ENCODE measurements at places on chromosomes 2 and 18.

DNA sequence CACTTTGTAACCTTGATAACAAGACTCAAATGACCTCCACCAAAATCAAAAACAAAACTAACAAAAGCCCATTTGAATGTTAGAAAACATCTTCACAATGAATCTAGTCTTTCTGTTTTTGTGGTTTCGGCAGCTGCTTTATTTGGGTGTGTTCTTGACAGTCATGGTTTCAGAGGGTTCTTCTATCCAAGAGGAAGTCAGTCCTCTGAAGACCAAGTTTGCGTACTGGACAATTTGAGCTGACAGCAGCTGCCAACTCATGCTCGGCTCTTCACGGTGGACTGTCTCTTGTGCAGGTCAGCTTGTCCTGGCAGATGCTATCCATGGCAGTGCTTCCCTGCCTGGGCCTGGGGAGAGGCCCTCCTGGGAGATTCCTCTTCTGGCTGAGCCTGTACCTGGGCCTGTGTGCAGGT lies 91.0 kb downstream of the TMEM17 start:
- no peak for DNase-seq
- H3K36me3 ChIP-seq: no peaks in the 10 kb centered on the region
- no peaks in the 10 kb centered on the region for H3K27me3 ChIP-seq
- H3K27ac ChIP-seq: no peak overlapping the region

DNA sequence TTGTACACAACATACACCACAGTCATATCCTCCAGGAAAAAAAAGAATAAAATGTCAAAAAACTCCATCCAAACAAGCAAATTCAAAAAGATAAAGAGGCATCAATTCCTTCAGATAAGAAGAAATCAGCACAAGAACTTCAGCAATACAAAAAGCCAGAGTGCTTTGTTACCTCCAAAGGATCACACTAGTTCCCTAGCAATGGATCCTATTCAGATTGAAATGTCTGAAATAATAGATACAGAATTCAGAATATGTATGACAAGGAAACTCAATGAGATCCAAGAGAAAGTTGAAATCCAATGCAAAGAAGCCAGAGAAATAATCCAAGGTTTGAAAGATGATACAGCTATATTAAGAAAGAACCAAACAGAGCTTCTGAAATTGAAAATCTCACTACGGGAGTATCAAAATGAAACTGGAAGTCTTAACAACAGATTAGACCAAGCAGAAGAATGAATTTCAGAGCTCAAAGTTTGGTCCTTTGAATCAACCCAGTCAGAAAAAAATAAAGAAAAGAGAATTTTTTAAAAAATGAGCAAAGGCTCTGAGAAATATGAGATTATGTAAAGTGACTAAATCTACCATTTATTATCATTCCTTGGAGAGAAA lies 80.6 kb downstream of the TRABD2A start:
- DNase-seq: no peak
- H3K27me3 ChIP-seq: no peaks in the 10 kb centered on the region
- no peaks in the 10 kb centered on the region for H3K36me3 ChIP-seq
- no peaks in the 10 kb centered on the region for H3K4me1 ChIP-seq

DNA sequence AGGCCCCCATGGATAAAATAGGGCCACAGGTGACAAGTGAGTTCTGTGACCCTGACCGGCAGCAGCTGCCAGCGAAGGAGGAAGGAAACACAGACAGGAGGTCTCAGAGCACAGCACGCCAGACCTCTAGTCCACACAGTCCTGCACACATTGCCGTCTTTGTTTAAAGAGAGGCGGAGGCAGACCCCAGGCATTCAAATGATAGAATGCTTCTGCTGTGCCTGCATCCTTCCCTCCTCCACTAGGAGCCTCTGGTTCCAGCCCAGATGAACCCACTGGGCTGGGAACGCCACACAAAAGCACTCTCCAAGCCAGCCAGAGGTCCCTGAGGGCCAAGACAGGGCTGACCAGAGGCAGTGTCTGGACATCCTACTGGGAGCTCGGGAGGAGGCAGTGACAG lies 118.7 kb downstream of the KLHL29 start:
- DNase-seq: no peak
- no peak overlapping the region for H3K4me3 ChIP-seq
- H3K4me1 ChIP-seq: peaks cover 32% of the 10 kb centered on the region
- H3K27me3 ChIP-seq: no peaks in the 10 kb centered on the region
- no peak overlapping the region for H3K27ac ChIP-seq
- H3K36me3 ChIP-seq: no peaks in the 10 kb centered on the region

DNA sequence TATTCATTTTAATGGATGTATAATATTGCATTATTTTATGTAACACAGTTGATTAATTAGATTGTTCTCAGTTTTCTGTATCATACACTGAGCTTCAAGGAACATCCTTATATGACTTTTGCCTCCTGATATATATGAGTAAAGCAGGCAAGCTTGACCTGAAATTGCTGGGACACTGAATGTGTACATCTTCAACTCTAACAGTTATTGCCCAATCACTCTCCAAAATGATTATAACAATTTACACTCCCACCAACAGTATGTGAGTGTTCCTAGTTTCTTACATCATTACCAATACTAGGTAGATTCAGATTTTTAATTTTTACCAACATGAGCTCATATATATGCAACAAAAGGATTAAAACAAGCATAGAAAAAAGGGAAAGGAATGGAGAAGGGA lies 379.4 kb downstream of the SETBP1 start:
- no peak overlapping the region for H3K4me3 ChIP-seq
- no peak overlapping the region for H3K27ac ChIP-seq
- no peak for DNase-seq
- H3K27me3 ChIP-seq: no peaks in the 10 kb centered on the region
- no peaks in the 10 kb centered on the region for H3K36me3 ChIP-seq
- no peaks in the 10 kb centered on the region for H3K4me1 ChIP-seq

DNA sequence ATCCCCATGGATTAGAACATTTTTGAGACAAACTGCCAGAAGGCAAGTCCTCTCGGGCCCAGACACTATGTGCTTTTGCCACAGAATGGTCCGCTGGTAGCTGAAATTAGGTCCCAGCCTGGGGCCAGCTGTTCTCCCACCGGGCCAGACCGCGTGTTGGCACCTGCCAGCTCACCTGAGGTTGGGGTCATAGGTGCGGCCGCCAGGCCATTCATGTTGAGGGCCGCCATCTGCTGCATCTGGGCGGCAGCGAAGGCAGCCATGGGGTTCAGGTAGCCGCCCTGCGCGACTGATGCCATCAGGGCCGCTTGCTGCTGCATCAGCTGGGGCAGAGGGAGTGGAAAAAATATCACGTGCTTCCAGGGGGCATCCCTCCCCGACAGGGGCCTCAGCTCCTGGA lies 292.8 kb downstream of the CELF4 start:
- no peaks in the 10 kb centered on the region for H3K36me3 ChIP-seq
- H3K27me3 ChIP-seq: peaks cover 37% of the 10 kb centered on the region
- DNase-seq: no peak
- no peak overlapping the region for H3K27ac ChIP-seq
- H3K4me1 ChIP-seq: no peaks in the 10 kb centered on the region

DNA sequence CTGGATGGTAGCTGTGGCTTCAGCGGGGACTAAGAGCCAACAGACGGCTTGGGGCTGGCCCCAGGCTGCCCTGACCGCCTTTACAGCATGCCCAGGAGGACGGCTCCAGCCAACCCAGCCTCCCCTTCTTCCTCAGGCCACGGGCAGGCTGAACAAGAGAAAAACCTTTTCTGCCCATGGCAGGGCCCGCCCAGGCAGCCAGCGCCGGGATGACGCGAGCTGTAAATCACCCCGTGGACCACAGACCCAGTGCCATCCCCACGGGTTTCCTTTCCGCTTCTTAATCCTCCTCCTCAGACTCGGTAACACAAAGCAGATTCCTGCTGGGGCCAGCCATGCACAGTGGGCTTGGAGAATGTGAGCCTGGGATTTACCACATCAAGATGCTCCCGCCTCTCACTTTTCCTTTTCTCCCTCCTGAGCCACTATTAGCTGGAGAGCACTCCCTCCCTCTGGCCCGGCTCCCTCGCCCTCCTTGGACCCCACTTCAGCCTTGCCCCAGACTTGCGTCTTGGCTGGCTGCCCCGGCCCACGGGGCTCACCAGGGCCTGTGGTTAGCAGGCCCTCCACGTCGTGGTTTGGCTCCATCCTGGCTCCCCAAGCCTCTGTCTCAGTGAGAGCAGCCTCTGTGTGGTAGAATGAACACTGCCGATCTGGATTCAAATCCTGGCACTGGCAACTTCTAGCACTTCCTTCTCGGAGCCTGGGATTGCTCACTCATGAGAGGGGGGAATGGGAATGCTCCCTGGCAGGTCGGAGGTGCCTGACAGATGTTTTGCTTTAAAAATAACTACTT lies 31.4 kb downstream of the ATOH8 start:
- H3K27me3 ChIP-seq: no peaks in the 10 kb centered on the region
- peak overlapping the region; percentile 24 for H3K27ac ChIP-seq
- H3K36me3 ChIP-seq: peaks cover 58% of the 10 kb centered on the region
- peak; percentile 77 for DNase-seq

GRCh38 chr2:80363330-80363729 lies 58.8 kb upstream of the LRRTM1 start:
- no peaks in the 10 kb centered on the region for H3K36me3 ChIP-seq
- no peaks in the 10 kb centered on the region for H3K4me1 ChIP-seq
- DNase-seq: no peak
- H3K27me3 ChIP-seq: no peaks in the 10 kb centered on the region

- peak overlapping the region; percentile 60 for H3K27ac ChIP-seq
- DNase-seq: no peak
- H3K4me3 ChIP-seq: peak overlapping the region; percentile 60
- H3K27me3 ChIP-seq: peaks cover 4% of the 10 kb centered on the region
- peaks cover 27% of the 10 kb centered on the region for H3K4me1 ChIP-seq
Measured at GRCh38 chr2:96144481-96145035, 682 bp downstream of the DUSP2 start.

GRCh38 chr18:25351280-25351775 lies 638 bp downstream of the ZNF521 start:
- peak overlapping the region; percentile 76 for H3K4me3 ChIP-seq
- H3K27ac ChIP-seq: peak overlapping the region; percentile 80
- H3K4me1 ChIP-seq: peaks cover 5% of the 10 kb centered on the region
- H3K27me3 ChIP-seq: peaks cover 16% of the 10 kb centered on the region
- no peaks in the 10 kb centered on the region for H3K36me3 ChIP-seq
- DNase-seq: no peak

DNA sequence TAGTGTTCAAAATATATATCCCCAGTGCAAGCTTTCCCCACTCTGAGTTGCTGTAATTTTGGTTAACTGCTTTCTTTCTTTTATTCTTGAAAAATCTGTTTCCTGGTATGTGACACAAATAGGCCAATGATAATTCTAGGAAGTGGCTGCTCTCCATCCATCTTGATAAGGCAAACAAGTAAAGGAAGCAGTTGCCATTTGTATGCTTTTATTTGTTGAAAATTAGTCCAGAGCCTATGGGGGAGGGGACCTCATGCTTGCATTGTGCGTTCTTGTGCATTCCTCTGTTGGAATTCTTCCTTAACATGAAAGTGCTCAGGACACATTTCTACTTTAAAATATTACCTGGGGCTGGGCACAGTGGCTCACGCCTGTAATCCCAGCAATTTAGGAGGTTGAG lies 111.2 kb upstream of the FSHR start:
- DNase-seq: no peak
- H3K27ac ChIP-seq: peak overlapping the region; percentile 27
- H3K27me3 ChIP-seq: no peaks in the 10 kb centered on the region
- no peak overlapping the region for H3K4me3 ChIP-seq
- no peaks in the 10 kb centered on the region for H3K4me1 ChIP-seq

Data from upper lobe of right lung (tissue), 1 donor.